ENCODE measurements at places on chromosomes 12 and 14. TPM values are rescaled to one million over a fixed set of nuclear protein-coding genes. Genes with fewer than 3 reads are reported as not detected.

The MMP19 gene
- 332 TPM for total RNA-seq

GRCh38 chr12:26554332-26554731, 278.7 kb downstream of the ITPR2 start:
- DNase-seq: no peak

DNA sequence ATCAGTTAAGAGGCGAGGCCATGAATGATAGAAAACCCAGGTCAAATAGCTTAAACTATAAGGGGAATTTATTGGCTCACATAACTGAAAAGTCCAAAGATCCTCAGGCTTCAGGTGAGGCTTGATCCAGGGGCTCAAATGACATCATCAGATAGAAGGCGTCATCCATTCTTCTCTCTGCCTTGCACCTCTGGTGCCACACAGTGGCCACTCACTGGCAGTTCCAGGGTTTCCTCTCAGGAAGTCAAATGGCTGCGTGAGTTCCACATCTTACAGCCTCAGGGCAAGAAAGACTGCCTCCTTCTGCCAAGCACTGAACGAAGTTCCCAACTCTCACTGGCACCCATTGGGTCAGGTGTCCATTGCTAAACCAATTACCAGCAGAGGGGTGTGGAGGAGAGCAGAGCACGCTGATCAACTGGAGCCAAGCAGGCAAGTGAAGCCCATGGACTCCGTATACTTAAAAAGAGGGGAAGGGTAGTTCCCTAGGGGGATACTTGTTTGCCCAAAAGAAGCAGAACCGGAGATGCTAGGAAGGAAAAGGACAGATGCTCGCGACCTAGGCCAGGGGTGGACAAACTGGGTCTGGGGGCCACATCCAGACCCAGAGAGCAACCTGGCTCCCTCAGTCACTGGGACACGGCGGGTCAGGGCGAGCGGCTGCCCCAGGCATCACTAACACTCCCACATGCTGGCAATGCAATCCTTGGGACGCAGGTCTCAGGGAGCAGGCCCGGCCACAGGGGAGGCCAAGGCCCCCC, 69.3 kb downstream of the SERPINA3 start:
- DNase-seq: no peak

The LGR5 gene
- total RNA-seq: not detected

- DNase-seq: no peak
Measured at GRCh38 chr12:79250960-79251755, 386.6 kb downstream of the SYT1 start.

The GPR84 gene
- 2.9 TPM for total RNA-seq

GRCh38 chr12:6602526-6602925, 4.7 kb downstream of the CHD4 start:
- DNase-seq: no peak

The SOX5 gene
- 22.1 TPM for total RNA-seq

The OVCH1 gene
- total RNA-seq: 0.48 TPM

DNA sequence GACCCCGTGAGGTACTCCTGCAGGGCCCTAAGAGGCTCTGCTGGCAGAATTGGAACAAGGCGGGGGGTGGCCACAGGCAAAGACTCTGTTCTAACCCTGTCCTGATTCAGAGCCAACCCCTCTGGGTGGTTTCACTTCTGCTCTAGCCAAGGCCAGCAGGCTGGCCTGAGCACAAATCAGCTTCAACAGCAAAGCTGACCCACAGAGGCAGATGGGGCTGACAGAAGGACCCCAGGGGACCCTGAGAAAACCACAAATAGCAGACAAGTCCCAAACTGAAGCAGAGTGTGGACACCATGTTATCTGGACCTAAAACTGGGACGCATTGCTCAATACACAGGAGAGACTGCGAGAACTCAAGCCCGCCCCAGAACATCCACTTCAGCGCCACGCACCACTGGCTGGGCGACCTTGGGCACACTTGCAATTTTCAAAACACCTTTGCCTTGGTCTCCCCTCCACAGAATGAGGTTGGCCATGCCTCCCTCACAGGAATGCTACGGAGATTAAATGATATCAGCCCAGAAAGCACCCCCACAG, 76.4 kb upstream of the DICER1 start:
- DNase-seq: no peak

GRCh38 chr12:89051065-89051677, 301.1 kb downstream of the DUSP6 start:
- no peak for DNase-seq

DNA sequence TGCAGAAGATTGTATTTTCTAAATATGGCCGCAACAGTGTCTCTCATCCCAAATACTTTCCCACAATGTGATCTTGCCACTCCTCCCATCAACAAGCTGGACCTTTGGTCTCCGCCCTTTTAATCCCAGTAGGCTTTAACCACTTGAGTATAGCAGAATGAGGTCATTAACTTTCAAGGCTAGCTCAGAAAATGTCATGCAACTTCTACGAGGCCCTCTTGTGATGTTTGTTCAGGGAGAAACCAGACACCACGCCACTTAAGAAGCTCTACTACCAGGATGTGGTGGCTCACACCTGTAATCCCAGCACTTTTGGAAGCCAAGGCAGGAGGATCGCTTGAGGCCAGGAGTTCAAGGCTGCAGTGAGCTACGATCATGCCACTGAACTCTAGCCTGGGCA, 20.1 kb upstream of the OR6J1 start:
- DNase-seq: no peak

The CTSG gene
- total RNA-seq: 0.84 TPM

- DNase-seq: no peak
Measured at GRCh38 chr14:75999511-76000190, 14.1 kb downstream of the IFT43 start.

The RITA1 gene
- 7.9 TPM for total RNA-seq

DNA sequence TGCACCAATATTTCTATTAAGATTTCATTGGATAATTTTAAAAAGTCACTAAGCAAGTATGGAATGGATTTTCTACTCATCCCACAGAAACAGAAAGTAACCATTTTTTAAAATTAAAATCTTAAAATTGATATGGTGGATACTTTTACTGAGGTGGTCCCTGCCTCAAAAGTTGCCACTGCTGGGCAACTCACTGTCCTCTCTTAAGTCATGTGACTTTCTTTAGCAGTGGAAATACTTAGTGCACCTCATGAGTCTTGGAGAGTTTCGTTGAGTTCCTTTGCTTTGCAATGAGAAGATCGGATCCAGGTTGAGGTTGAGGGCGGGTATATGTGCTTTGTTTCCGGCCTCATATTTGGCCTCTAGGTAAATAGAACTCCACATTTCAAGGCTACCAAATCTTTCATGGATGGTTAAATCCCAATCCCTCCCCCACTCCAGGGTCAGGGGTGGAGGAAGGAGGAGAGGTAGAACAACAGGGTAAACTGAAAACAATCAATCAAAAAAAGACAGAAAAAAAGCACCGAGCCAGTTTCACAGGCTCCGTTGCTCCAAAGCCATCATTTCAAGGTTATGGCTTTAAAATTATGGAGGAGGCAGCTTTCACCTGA, 39.5 kb upstream of the DUSP6 start:
- no peak for DNase-seq

The ZNF664 gene
- total RNA-seq: 71.9 TPM

- DNase-seq: no peak
Measured at GRCh38 chr14:38127356-38127755, 80.3 kb upstream of the SSTR1 start.

GRCh38 chr14:21309238-21309636, 29.4 kb downstream of the RPGRIP1 start:
- DNase-seq: no peak

DNA sequence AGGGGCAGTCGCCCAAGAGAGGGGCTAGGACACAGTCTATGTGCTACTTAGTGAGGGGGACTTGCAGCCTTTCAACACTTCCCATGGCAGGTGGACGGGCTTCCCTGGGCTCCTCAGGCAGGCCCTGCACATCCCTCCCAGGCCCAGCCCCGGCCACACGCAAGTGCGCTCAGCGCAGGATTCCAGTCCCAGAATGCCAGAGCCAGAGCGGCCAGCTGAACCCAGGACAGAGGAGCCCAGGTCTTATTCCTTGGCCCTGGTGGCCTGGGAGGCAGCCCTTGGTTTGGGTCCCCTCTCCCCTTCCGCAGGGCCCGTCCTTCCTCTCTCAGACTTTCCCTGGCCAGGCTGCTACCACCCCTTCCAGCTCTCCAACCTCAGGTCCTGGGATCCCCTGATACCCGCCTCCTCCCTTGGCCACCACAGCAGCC, 12.0 kb downstream of the DLK1 start:
- no peak for DNase-seq

- DNase-seq: no peak
Measured at GRCh38 chr12:131011165-131012079, 57.7 kb downstream of the ADGRD1 start.

GRCh38 chr12:129830796-129831195, 73.0 kb downstream of the TMEM132D start:
- no peak for DNase-seq

GRCh38 chr12:46187023-46187422, 81.8 kb downstream of the SLC38A1 start:
- DNase-seq: no peak

- DNase-seq: no peak
Measured at GRCh38 chr12:8057839-8058238, 8.3 kb downstream of the C3AR1 start.

The GPD1 gene
- total RNA-seq: 1,908 TPM

GRCh38 chr12:116910645-116911451, at the start of gene FBXW8:
FBXW8 (plus strand) TSS chr12:116910950; CDS start chr12:116911038, 88 bp downstream.
- DNase-seq: peak; percentile 40

- DNase-seq: no peak
Measured at GRCh38 chr12:48818831-48819590, 715 bp downstream of the CACNB3 start.

The CNIH1 gene
- 197 TPM for total RNA-seq

The OR4N2 gene
- not detected for total RNA-seq

DNA sequence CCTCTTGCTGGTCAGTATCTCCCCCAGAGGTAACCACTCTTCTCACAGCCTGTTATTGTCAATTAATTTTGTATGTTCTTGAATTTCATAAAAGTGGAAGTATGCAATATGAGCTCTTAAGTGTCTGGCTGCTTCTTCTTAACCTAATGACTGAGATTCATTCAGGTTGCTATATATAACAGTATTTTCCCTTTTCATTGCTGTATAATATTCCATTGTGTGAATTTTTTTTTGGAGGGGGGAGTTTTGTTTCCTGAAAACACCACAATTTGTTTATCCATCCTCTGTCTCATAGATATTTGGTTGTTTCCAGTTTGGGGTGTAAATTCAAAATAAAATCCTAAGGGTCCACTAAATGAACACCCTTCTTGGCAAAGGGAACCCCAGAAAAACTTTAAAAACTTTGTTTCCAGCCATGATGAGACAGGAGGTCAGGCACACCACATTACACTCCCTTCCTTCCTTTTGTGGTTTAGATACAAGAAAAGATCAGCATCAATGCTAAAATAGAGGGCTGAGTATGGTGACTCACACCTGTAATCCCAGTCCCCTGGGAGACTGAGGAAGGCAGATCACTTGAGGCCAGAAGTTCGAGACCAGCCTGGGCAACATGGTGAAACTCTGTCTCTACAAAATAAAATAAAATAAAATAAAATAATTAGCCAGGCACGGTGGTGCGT, 4.1 kb upstream of the DAO start:
- no peak for DNase-seq

The TXNRD1 gene
- 300 TPM for total RNA-seq

GRCh38 chr12:28767836-28768348, 381.2 kb upstream of the FAR2 start:
- DNase-seq: no peak

The SLCO1A2 gene
- total RNA-seq: not detected

DNA sequence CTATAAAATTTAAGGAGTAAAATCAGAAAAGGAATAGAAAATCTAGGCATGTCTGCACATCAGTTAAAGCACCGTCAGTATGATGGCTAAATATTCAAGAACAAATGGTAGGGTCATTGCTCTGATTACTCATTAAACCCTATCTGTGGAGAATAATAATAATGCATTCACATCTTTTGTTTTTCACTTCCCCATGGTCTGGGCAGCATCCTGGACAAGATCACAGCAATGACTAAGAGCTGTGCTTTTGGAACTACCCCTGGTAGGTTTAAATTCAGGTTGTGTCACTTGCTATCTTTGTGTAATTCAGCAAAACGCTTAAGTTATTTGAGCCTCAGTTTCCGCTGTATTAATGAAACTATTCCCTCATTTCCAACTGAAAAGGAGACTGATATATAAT, 33.1 kb downstream of the C12orf42 start:
- DNase-seq: no peak

- DNase-seq: no peak
Measured at GRCh38 chr14:54713379-54713778, 146.5 kb downstream of the SAMD4A start.

GRCh38 chr12:59459966-59460660, 135.7 kb upstream of the SLC16A7 start:
- DNase-seq: no peak

DNA sequence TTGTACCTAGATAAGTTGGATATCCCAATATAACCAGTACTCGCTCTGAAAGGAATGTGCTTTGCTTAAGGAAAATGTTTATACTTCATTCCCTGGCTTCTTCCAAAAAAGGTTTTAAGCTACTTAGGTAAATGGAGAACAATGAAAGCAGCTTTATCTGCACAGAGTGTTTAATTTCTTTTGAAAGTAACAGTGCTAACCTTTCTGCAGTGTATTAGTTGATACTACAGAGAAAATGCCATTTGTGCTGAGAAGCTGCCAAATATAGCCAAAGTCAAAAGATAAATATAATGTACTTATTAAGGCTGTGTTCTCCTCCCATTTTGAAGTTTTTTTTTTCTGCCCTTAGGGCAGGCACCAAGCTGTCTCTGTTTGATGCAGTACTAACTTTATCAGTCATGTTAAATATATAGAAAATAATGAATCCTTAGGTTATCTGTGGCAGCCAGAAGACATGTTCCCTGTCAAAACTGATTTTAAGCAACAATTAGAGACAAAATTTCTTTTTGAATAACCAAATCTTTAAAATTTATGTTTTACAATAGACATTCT, 145.4 kb upstream of the KITLG start:
- DNase-seq: no peak

- no peak for DNase-seq
Measured at GRCh38 chr14:39302124-39302810, 68.6 kb downstream of the MIA2 start.

DNA sequence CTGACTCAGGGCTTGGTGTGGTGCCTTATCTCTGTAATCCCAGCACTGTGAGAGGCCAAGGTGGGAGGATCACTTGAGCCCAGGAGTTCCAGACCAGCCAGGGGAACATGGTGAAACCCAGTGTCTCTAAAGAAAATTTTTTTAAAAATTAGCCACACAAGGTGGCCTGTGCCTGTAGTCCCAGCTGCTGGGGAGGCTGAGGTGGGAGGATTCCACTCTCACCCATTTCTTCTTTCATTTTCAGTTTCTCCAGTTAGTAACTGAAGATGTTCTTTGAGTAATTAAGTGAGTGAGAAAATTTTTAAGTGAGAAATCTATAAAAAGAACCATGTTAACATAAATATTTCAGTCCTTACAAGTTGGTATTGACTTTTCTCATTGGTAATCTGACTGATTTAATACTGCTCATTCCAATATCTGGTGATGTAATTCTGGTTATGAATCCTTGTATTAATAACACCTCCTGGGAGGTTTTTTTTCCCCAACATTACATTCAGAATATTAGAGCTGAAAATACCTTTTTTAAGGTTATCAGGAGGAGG, 6.1 kb downstream of the METTL3 start:
- DNase-seq: no peak

- no peak for DNase-seq
Measured at GRCh38 chr12:64923536-64923935, 99.1 kb downstream of the TBC1D30 start.

GRCh38 chr12:65524666-65525065, 246.2 kb downstream of the MSRB3 start:
- no peak for DNase-seq

The KRT82 gene
- total RNA-seq: not detected
